HuH-7 (cell line): ENCODE measurements at places on chromosomes 2 and 18.

DNA sequence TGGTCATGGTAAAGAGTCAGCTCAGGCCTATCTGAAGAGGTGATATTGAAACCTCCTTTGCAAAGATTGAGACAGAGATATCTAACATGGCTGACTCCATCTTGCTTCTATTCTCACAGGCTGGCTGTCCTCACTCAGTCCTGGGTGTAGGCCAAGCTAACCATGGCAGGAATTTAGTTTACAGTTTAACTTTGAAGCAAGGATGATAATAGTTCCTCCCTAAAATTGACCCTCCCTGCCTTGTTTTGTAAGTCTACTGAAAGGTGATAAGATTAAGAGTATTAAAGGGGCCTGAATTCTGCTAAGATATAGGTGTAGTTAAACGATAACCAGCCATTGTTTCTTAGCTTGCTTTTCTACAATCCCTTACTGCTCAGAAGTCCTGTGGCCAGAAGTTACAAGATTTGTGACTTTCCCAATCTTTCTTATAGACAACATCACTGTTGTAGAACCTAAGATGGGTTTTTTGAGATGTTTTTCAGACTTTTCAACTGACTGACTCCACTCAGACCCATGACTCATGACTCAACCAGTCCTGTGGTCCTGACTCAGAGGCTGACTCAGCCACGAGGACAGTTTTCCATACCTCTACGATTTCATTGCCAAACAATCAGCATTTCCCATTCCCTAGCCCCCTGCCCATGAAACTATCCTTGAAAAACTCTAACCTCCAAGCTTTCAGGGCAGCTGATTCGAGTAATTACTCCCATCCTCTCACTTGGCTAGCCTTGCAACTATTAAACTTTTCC lies 195.7 kb upstream of the SESTD1 start:
- no peak for DNase-seq

DNA sequence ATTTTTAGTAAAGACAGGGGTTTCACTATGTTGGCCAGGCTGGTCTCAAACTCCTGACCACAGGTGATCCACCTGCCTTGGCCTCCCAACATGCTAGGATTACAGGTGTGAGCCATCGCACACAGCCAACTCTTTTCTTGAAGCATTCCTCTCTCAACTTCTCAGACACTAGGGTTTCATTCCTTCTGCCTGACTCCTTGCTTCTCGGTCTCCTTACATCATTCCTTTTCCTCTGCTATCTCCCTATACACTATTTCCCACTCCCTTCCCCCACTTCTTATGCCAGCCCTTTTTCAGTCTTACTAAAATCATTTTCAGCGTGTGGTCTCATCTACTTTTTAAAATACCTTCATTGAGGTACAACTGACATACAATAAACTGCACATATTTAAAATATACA lies 6.1 kb downstream of the SOS1 start:
- DNase-seq, result no peak

GRCh38 chr2:1979138-1979537 lies 234.8 kb upstream of the PXDN start:
- no peak for DNase-seq

- no peak for DNase-seq
Observed at GRCh38 chr2:238220892-238221521, 17.5 kb upstream of the ILKAP start.

DNA sequence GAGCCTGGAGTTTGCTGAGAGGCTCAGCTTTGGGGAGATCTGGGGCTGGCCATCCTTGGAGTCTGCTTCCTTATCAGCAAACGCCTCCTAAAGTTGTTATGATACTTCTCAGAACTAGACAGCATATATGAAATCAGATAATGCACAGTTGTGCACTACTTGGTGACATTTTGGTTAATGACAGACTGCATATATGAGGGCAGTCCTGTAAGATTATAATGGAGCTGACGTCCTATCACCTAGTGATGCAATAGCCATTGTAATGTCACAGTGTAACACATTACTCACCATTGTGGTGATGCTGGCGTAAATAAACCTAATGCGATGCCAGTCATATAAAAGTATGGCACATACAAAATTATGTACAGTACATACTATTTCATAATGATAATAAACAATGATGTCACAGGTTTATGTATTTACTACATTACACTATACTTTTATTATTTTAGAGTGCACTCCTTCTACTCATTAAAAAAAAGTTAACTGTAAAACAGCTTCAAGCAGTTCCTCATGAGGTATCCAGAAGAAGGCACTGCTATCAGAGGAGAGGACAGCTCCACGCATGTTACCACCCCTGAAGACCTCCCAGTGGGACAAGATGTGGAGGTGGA lies 298.1 kb upstream of the REV1 start:
- DNase-seq, result no peak

DNA sequence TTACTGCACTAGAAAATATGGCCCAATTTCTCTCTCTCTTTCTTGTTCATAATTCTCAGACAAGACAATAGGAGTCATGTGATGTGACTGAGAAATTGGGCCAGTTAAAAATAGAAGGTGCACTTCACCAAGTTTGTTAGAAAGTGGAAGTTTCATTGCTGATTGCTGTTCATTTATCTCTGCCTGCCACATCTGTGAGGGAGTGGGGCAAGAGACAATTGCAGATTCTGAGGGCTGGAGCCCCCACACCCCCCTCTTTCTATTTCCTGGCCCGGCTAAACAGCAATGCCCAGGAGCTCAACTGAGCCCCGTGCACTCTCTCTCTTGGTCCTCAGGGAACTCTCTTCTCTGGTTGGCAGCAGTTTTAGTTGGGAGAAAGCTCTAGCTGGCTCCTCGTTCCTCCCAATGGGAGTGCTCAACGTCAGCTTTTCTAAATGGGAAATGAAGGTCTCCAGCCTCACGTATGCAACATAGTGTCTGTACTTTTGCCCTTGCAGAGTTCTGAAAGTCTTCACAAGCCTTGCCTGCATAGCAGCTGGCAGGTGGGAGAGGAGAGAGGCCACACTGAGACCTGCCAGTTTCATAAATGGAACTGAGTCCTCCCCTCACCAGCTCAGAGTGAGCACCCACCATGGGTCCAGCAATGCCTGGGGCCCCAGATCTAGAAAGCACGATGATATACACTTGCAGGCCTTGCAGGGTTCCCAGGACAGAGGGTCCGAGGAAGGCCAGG lies 115.7 kb downstream of the MYCN start:
- no peak for DNase-seq

- no peak for DNase-seq
Observed at GRCh38 chr2:188976545-188977268, 2.5 kb downstream of the COL3A1 start.

- no peak for DNase-seq
Observed at GRCh38 chr2:231260442-231261208, 62.2 kb downstream of the ARMC9 start.
